ENCODE measurements at places on chromosomes 6 and 20.

DNA sequence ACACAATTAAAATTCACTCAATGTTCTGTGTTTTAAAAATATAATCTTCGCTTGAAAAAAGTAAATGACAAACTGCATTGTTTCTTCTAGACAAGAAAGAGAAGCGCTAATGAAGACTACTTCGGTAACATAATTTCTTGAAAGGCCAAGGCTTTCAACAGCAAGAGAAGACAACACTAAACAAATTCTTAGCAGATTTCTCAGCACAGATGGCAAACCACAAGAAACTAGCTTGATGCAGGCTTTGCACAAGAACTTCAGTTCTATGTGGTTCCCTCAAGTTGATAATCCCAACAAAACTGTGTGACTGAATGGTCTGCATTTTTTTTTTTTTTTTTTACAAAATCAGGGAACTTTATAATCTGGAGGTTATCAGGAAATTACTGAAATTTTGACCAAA, 447.4 kb upstream of the NRSN1 start:
- DNase-seq: no peak

DNA sequence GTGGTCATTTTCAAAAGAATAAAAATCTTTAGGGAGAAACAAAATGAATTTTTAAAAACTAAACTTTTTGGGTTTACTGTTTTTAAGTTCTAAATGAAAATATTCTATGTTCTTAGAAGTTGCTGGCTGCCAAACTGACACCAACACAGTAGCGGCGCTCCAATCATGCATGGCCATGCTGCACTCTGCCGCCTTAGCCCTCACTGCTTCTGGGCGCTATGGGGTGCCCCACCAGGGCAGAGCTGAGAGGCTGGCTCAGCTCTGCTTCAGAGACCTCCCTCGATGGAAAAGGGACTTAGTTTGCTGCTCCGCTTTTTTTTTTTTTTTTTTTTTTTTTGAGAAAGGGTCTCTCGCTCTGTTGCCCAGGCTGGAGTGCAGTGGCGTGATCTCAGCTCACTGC, 20.9 kb downstream of the EZR start:
- DNase-seq: no peak

- DNase-seq: peak; percentile 62
Measured at GRCh38 chr20:46562373-46563169, 12.1 kb upstream of the OCSTAMP start.

GRCh38 chr6:99606656-99607415, at the start of gene PRDM13:
Gene PRDM13, plus strand, starts transcription at chr6:99606833. Its CDS starts 202 bp downstream, at chr6:99607035.
- no peak for DNase-seq

GRCh38 chr6:134056046-134056445, 3.6 kb upstream of the SLC2A12 start:
- no peak for DNase-seq

GRCh38 chr6:17863901-17864754, 123.3 kb downstream of the KIF13A start:
- peak; percentile 29 for DNase-seq

- no peak for DNase-seq
Measured at GRCh38 chr20:1105599-1106194, 12.7 kb upstream of the PSMF1 start.

GRCh38 chr20:6113951-6114350, 8.9 kb downstream of the FERMT1 start:
- no peak for DNase-seq

GRCh38 chr6:110618591-110619267, 142.3 kb upstream of the SLC22A16 start:
- no peak for DNase-seq

GRCh38 chr6:63348836-63349235, 29.1 kb upstream of the LGSN start:
- DNase-seq: no peak

DNA sequence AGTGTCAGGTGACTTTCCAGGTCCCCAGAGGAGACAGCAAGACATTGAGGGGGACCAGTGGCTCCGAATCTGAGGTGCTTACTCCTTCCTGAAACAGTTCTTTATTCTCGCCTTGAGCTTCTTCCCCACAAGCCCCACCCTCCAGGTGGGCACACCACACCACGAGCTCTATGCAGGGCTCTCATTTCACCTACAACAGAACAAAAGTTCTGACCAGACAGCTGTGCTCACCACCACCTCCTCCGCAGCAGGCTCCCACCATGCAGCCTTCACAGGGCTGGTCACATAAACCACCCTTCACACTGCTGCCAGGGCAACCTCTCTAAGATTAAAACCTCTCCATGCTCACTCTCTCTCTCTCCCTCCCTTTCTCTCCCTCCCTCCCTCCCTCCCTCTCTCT, 384.5 kb upstream of the ARID1B start:
- no peak for DNase-seq

DNA sequence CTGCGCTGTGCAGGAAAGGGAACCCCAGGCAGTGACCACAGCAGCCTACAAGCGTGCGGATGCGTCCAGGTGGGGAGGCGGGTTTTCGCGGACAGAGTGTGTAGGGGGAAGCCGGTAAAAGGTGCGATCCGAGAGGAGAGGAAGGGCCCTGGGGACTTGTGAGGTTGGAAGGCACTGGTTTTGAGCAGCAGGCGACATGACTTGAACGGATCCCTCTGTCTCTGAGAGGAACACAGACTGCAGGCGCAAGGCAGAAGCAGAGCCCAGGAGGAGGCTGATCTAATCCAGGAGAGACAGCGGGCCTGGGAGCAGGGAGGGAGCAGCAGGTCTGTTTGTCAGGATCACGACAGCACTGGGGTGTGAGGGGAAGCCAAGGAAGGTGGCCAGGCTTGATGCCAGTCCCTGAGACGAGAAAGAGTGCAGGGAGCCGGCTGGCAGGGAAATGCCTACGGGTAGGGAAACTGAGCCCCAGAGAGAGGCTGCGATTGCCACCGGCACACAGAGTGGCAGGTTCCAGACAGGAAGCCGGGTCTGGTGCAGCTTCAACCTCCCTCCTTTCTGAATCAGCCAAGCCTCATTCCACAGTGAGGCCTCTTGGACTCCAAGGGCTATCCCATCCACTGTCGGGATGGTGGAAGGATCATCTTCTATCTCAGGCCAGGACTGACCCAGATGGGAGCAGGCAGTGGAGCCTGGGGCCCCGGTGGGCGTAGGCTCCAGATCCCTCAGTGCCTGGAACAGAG, 57.1 kb downstream of the HNF4A start:
- DNase-seq: peak; percentile 41

GRCh38 chr6:108363113-108363512, 68.3 kb downstream of the AFG1L start:
- DNase-seq: no peak

GRCh38 chr6:87501809-87502572, 29.2 kb downstream of the SLC35A1 start:
- DNase-seq: no peak

DNA sequence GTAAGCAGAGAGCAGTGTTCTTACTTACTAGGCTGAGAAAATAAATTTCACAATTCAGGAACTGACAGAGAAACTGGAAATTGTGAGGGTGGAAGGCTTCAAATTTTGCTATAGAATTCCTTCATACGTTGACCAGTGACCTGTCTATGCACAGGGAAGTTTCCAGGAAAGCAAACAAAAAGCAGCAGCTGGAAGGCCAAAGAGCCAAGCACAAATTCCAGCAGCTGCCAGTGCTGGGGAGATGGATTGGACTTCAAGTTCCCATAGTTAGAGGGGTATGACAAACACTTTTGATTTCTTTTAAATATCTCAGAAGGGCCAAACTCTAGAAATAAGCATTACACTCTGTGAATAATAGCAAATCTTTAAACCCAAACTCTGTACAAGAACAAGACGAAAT, 299.1 kb upstream of the KCNQ5 start:
- no peak for DNase-seq

DNA sequence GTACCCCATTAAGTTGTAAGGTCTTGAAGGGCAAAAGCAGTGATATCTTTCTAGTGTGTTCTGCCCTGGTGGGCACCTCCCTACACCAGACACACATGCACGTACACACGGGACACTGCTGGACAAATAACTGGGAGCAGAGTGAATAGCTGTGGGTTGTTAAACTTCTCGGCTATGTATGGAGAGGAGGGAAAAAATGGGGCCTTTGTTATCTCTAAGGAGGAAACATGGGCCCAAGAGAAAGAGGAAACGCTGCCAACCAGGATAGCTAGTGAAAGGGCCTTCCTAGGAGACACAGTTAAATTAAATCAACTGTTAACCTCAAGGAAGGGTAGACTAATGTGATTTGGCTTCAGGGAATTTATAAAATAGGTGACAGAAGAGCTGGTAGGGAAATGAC, 169.7 kb downstream of the MYLK4 start:
- DNase-seq: no peak

GRCh38 chr20:16378712-16379370, 194.4 kb downstream of the KIF16B start:
- no peak for DNase-seq

DNA sequence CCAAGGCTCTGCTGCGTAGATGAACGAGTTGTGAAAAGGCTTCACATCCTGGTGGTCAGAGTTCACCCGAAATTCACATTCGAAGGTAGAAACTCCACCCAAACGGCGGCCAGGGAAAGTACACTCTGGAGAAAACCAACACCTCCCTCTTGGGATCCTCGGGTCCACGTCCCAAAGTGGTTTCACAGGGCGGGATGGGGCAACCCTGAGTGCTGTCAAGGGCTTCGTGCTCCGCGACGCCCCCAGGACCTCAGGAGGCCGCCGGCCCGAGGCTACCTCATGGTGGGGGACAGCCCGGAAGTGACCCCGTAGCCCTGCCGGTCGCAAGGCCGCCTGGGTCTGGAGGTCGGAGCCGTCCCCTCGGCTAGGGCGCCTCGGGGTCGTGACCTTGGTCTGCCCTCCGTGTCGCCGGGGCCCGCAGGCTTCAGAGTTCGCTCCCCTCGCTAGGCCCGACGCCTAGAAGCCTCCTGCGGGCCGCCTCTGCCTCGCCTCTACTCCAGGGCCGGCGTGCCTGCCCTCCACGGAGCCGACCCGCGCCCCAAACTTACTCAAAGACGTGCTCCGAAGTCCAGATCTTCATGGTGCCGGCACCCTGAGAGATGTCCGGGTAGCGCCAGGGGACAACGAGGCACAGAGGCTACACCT, at the start of gene PRELID3B:
TSS of gene PRELID3B (minus strand) at position 636 of the 645 bp plus-strand sequence. CDS start at position 580, 56 bp downstream.
- DNase-seq: peak; percentile 44

GRCh38 chr6:67952948-67953347, 682.1 kb upstream of the ADGRB3 start:
- no peak for DNase-seq

GRCh38 chr20:37890643-37891042, 12.3 kb upstream of the VSTM2L start:
- no peak for DNase-seq

- no peak for DNase-seq
Measured at GRCh38 chr6:41642960-41643898, 5.0 kb downstream of the MDFI start.

DNA sequence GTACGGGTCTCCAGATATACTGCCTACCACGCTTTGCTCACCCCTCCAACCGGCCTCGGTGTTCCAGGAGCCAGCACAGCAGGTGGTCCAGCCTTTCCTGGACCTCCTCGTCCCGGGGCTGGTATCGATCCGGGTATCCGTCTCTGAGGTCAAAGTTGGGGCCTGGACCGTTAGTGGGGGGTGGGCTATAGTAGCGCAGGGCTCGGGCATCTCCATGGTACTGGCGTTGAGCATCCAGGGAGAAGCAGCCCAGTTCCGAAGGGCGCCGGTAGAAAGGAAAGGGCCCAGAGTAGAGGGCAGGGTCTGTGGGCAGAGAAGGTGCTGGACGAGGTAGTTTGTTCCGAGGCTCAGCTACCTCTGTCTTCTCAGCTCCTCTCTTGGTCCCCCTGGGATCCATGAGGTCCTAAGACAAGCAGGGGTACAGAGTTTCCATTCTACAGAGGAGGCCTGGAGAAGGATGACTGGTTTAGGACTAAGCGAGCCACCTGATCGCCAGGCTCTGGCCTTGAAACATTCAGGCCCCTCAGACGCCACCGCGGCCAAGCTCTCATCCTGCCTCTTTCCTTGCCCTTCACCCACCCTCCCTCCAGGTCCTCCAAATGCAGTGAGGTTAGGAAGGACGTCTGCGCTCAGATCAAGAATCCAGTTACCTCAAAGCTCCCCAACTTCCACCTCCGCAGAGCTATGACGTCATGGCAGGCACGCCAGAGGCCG, 502 bp downstream of the DXO start:
- DNase-seq: no peak

GRCh38 chr20:16311756-16312155, 261.5 kb downstream of the KIF16B start:
- no peak for DNase-seq

GRCh38 chr6:135149376-135149775, 31.7 kb upstream of the MYB start:
- DNase-seq: no peak

DNA sequence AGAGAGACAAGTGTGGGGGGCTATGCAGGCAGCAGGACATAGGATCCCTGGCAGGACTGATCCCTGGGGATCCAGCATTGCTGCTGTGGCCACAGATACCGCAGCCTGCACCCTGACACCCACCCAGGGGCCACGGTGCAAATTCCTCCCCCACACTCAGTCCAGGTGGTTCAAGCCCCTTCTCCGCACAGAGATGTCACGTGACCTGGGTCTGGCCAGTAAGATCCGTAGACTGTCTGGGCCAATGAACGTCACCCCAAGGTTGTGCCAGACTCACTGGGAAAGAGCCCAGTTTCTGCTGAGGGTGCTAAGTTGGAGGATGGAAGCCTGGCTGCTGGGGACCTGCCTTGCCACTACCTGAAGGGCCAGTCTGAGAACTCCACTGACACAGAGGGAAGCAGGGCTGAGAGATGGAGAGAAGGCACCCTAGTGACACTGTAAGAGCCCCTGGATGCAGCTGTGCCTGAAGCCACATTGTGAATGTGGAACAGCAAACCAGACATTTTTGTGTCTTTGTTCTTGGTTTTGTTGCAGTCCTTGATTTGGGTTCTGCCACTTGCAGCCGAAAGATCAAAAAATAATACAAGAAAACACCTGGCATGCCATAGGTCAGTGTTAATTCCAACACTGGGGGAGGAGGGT, 228.6 kb downstream of the PREX1 start:
- no peak for DNase-seq

GRCh38 chr6:170281331-170282292, 9.3 kb downstream of the DLL1 start:
- no peak for DNase-seq

DNA sequence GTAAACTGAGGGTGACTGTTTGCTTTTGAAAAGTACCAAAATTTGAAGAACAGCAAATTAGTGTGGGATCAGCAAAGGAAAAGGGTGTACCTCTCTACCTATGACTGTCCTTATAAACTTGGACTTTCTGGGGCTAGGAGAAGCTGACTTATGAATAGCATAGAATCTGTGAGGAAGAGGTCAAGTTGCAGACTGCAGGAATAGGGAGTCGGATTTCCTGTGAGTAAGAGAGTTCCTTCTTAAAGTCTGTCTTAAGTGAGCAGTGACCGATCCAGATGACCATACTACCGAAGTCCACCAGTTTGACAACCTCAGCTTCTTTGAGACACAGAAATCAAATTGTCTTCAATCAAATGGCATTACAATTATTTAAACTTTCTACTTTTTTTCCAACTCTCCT, 708.7 kb downstream of the UTRN start:
- DNase-seq: no peak

GRCh38 chr6:157488716-157489118, 107.7 kb downstream of the ZDHHC14 start:
- DNase-seq: no peak
